Type B pancreatic cell (in vitro differentiated cells): ENCODE measurements at places on chromosomes 5 and 9. TPM values are rescaled to one million over a fixed set of nuclear protein-coding genes. Genes with fewer than 3 reads are reported as not detected.

STPG3 gene
- 0.31 TPM in 1 of 2 replicates, not detected in the other for total RNA-seq

UQCRQ gene
- total RNA-seq: 445 and 544 TPM in 2 replicates

PGM5 gene
- total RNA-seq: 5.8 and 21.2 TPM in 2 replicates

PPP1R26 gene
- 22.7 and 24.2 TPM in 2 replicates for total RNA-seq

- no peak for DNase-seq
- H3K27ac ChIP-seq: no peak overlapping the region
- peaks cover 75% of the 10 kb centered on the region for H3K27me3 ChIP-seq
- H3K4me3 ChIP-seq: no peak overlapping the region
These were observed 32.1 kb upstream of the CLPTM1L start for GRCh38 chr5:1376981-1377380.

- H3K27ac ChIP-seq: no peak overlapping the region
- H3K27me3 ChIP-seq: no peaks in the 10 kb centered on the region
- H3K36me3 ChIP-seq: peaks cover 30% of the 10 kb centered on the region
- H3K4me3 ChIP-seq: no peak overlapping the region
- peaks cover 11% of the 10 kb centered on the region for H3K4me1 ChIP-seq
- no peak for DNase-seq
These were observed 389.4 kb downstream of the RAB3C start for GRCh38 chr5:58972301-58972700.

LCN15 gene
- 0.77 and 0.93 TPM in 2 replicates for total RNA-seq

GRCh38 chr5:28685794-28686193 lies 1647.4 kb upstream of the CDH9 start:
- H3K4me1 ChIP-seq: no peaks in the 10 kb centered on the region
- no peak for DNase-seq

- no peak overlapping the region for H3K4me3 ChIP-seq
- peaks cover 9% of the 10 kb centered on the region for H3K4me1 ChIP-seq
- H3K36me3 ChIP-seq: no peaks in the 10 kb centered on the region
- DNase-seq: no peak
- no peaks in the 10 kb centered on the region for H3K27me3 ChIP-seq
- no peak overlapping the region for H3K27ac ChIP-seq
These were observed 10.8 kb upstream of the PLIN2 start for GRCh38 chr9:19138084-19138483.

- no peaks in the 10 kb centered on the region for H3K36me3 ChIP-seq
- H3K27ac ChIP-seq: peak overlapping the region; percentile 7
- no peaks in the 10 kb centered on the region for H3K27me3 ChIP-seq
These were observed 37.8 kb downstream of the RALGPS1 start for GRCh38 chr9:126952205-126952977.

PSAT1 gene
- 68.9 and 74.2 TPM in 2 replicates for total RNA-seq

GRCh38 chr9:86253577-86253976 lies 5.9 kb downstream of the C9orf153 start:
- H3K27ac ChIP-seq: no peak overlapping the region
- no peak for DNase-seq

- peaks cover 20% of the 10 kb centered on the region for H3K27me3 ChIP-seq
- H3K27ac ChIP-seq: no peak overlapping the region
- H3K4me1 ChIP-seq: no peaks in the 10 kb centered on the region
These were observed 22.4 kb downstream of the NRG2 start for GRCh38 chr5:140020601-140021177.

TAF11L10 gene
- total RNA-seq: not detected in 2 replicates

SPACA9 gene
- 5.2 and 8.3 TPM in 2 replicates for total RNA-seq

- no peaks in the 10 kb centered on the region for H3K27me3 ChIP-seq
- H3K36me3 ChIP-seq: peaks cover 23% of the 10 kb centered on the region
- H3K4me1 ChIP-seq: peaks cover 27% of the 10 kb centered on the region
- DNase-seq: no peak
- peak overlapping the region; percentile 96 for H3K4me3 ChIP-seq
- peak overlapping the region; percentile 99 for H3K27ac ChIP-seq
These were observed 641 bp downstream of the ATP6V1G1 start for GRCh38 chr9:114588210-114588609.

TMEM215 gene
- total RNA-seq: 0.27 TPM in 1 of 2 replicates, not detected in the other

OR1N1 gene
- not detected in 2 replicates for total RNA-seq

DNA sequence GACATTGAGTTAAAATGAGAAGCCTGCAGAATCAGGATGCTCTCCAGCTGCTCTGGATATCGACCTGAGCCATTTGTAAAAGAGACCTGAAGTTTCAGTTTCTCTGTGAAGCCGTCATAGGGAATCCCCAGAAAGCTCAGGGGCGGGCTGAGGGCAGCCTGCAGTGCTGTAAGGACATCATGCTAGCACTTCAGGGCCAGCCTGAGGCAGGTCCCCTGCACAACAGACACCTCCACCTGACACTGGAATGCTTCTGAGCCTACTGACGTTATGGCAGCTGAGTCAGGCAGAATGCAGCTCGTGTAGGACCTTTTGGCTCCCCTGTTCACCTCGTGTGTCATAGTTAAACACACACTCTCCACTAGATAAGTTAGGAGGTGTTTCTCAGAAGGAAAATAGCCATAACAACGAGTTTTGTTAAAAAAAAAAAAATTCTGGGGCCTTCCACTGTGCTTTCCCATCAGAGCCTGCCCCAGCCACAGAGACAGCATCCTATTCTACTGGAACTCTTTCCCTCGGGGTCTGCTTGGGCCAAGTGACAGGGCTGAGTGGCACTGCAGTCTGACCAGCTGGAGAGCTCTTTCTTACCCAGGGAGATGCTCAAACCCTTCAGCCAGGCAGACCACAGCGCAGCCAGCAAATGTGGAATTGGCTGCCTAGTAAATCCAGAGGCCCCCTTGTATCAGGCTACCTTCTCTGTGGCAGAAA lies 354.9 kb downstream of the DIRAS2 start:
- H3K4me3 ChIP-seq: no peak overlapping the region
- no peak overlapping the region for H3K27ac ChIP-seq
- H3K36me3 ChIP-seq: no peaks in the 10 kb centered on the region
- no peak for DNase-seq

DNA sequence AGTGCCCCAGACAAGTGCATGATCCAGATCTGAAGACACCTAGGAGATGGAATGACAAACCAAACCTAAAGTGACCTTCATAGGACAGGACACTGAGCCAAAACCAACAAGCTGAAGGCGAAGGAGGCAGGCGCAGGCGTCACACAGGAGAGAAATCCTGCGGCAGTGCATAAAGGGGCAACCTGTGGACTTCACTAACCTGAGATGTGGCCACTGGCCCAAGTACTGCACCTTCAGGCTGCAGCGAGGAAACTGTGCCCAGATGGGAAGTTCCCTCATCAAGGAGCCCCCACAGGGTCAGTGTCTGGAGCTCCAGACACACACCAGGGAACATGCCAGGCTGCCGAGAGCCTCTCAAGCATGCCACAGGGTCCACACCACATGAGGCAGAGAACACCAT lies 3.7 kb downstream of the IPPK start:
- no peaks in the 10 kb centered on the region for H3K27me3 ChIP-seq
- peaks cover 28% of the 10 kb centered on the region for H3K4me1 ChIP-seq
- DNase-seq: no peak
- H3K27ac ChIP-seq: peak overlapping the region; percentile 87
- peaks cover 12% of the 10 kb centered on the region for H3K36me3 ChIP-seq

DNA sequence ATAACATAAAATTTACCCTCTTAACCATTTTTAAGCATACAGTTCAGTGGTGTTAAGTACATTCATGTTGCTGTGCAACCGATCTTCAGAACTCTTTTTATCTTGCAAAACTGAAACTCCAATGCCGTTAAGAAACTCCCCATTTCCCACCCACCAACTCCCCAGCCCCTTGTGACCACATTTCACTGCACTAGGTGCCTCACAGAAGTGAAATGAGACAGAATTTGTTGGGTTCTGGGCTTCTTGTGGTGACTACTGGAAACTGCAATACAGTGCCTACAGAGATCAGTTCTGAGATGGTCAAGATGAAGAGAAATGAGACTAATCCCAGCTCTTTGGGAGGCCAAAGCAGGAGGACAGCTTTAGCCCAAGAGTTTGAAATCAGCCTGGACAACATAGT lies 202.1 kb upstream of the SLC30A5 start:
- DNase-seq: no peak
- no peaks in the 10 kb centered on the region for H3K4me1 ChIP-seq
- H3K4me3 ChIP-seq: no peak overlapping the region
- H3K27ac ChIP-seq: no peak overlapping the region

FRRS1L gene
- 5.9 and 7.2 TPM in 2 replicates for total RNA-seq

DNA sequence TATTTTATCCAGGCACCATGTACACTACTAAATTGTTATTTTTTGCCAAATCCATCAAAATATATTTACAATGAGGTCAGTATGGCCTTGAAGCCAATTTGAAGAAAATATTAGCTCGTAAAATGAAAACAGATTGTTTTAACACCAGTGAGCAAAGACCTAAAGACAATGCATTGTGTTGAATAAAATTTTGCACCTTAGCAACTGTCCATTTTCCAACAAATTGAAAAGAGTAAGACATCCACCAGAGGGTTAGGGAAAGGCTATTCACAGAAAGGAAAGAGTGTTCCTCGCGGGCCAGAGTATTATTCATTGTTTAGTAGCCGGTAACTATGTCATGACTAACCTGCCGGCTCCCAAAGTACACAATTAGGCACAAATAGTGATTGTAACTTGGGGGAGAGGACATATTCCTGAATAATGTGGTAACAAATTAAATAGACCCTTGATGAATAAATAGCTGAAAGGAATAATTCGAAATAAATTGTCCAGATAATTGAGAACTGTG lies 213.3 kb downstream of the DNAH5 start:
- no peak overlapping the region for H3K4me3 ChIP-seq
- no peaks in the 10 kb centered on the region for H3K27me3 ChIP-seq
- no peak for DNase-seq
- H3K36me3 ChIP-seq: no peaks in the 10 kb centered on the region
- H3K4me1 ChIP-seq: no peaks in the 10 kb centered on the region

- H3K4me3 ChIP-seq: no peak overlapping the region
- no peaks in the 10 kb centered on the region for H3K27me3 ChIP-seq
- no peaks in the 10 kb centered on the region for H3K36me3 ChIP-seq
- no peak overlapping the region for H3K27ac ChIP-seq
- no peaks in the 10 kb centered on the region for H3K4me1 ChIP-seq
These were observed 1076.3 kb downstream of the PTPRD start for GRCh38 chr9:9536523-9536922.

DNA sequence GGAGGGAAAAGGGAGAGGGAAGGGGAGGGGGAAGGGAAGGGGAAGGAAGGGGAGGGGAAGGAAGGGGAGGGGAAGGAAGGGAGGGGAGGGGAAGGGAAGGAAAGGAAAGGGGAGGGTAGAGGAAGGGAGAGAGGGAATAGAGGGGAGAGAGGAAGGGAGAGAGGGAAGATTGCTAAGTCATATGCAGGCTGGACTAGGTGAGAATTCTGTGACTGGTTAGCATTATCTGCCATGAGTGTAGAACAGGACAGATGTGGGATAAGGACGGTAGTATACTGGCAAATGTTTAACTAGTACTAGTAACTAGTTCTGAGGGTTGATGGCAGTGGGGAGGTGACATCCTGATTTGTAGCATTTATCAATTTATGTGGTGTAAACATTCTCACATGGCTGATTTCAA lies 203.5 kb upstream of the RAD23B start:
- no peaks in the 10 kb centered on the region for H3K4me1 ChIP-seq
- DNase-seq: no peak
- H3K4me3 ChIP-seq: no peak overlapping the region
- no peaks in the 10 kb centered on the region for H3K36me3 ChIP-seq
- no peaks in the 10 kb centered on the region for H3K27me3 ChIP-seq

GRCh38 chr5:146107901-146108300 lies 2.5 kb upstream of the PLAC8L1 start:
- no peak overlapping the region for H3K27ac ChIP-seq
- no peaks in the 10 kb centered on the region for H3K27me3 ChIP-seq
- peaks cover 15% of the 10 kb centered on the region for H3K36me3 ChIP-seq
- no peak for DNase-seq

IL17B gene
- 0.46 TPM in 1 of 2 replicates, not detected in the other for total RNA-seq

KIF20A gene
- total RNA-seq: 20.5 and 61.0 TPM in 2 replicates

- no peak for DNase-seq
- no peaks in the 10 kb centered on the region for H3K36me3 ChIP-seq
- no peak overlapping the region for H3K27ac ChIP-seq
- H3K27me3 ChIP-seq: no peaks in the 10 kb centered on the region
These were observed 116.0 kb upstream of the PAM start for GRCh38 chr5:102638912-102639652.

GRCh38 chr5:115811406-115811805 lies 5.1 kb downstream of the CDO1 start:
- H3K36me3 ChIP-seq: peaks cover 26% of the 10 kb centered on the region
- no peak overlapping the region for H3K27ac ChIP-seq
- no peak for DNase-seq
- no peak overlapping the region for H3K4me3 ChIP-seq
- peaks cover 19% of the 10 kb centered on the region for H3K4me1 ChIP-seq
- H3K27me3 ChIP-seq: peaks cover 26% of the 10 kb centered on the region

DNA sequence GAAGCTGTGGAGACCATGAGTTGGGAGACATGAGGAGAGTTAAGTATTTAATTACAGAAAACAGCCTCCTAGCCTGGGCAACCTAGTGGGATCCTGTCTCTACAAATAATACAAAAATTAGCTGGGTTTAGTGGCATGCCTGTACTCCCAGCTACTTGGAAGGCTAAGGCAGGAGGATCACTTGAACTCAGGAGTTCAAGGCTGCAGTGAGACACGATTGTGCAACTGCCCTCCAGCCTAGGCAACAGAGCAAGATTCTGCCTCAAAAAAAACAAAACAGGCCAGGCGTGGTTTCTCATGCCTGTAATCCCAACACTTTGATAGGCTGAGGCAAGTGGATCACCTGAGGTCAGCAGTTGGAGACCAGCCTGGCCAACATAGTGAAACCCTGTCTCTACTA lies 52.6 kb downstream of the AQP7 start:
- no peak overlapping the region for H3K4me3 ChIP-seq
- no peak overlapping the region for H3K27ac ChIP-seq
- no peaks in the 10 kb centered on the region for H3K4me1 ChIP-seq
- DNase-seq: peak; percentile 25
- H3K36me3 ChIP-seq: peaks cover 33% of the 10 kb centered on the region

- H3K4me3 ChIP-seq: no peak overlapping the region
- no peak for DNase-seq
- H3K4me1 ChIP-seq: peaks cover 44% of the 10 kb centered on the region
These were observed 181.0 kb downstream of the BNC2 start for GRCh38 chr9:16689351-16689938.

ZMYND19 gene
- total RNA-seq: 41.7 and 45.3 TPM in 2 replicates

DNA sequence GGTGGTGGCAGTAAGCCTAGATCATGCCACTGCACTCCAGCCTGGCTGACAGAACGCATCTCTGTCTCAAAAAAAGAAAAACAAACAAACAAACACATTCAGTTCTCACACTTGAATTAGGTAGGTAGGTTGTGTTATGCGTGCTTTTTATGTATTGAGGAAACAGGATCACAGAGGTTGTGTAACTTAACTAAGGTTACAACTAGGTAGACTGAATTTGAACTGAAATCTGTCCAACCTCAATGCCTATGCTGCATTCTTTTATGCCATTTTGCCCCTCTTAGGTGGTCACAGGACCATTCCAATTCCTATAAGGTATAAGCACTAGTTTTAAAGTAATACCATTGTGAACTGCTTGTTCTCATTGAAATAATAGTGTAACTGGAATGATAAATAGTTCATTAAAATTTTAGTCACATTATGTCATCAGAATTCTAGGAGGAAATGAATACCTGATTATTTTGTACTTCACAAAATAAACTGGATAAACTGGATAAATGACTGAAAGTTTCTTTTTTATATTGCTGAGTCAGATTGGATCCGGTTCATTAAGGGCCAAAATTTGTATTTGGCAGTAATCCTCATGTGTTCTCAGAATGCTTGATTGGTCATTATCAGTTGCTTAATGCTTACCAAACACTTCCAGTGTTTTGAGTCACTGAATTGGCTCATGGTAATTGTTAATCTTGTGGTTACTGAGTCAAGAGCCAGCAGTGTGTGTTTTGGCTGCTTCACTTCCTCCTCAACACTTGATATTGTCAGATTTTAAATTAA lies 7.1 kb downstream of the UBAP1 start:
- H3K27me3 ChIP-seq: no peaks in the 10 kb centered on the region
- H3K4me3 ChIP-seq: peak overlapping the region; percentile 28
- H3K4me1 ChIP-seq: peaks cover 14% of the 10 kb centered on the region

GMCL2 gene
- total RNA-seq: not detected in 2 replicates
